ENCODE measurements at places on chromosomes 2 and 18. TPM values are rescaled to one million over a fixed set of nuclear protein-coding genes. Genes with fewer than 3 reads are reported as not detected.

GRCh38 chr2:224901121-224901676 lies 141.1 kb downstream of the DOCK10 start:
- no peak for DNase-seq
- no peaks in the 10 kb centered on the region for H3K27me3 ChIP-seq
- no peak overlapping the region for H3K27ac ChIP-seq
- peaks cover 6% of the 10 kb centered on the region for H3K4me1 ChIP-seq
- H3K4me3 ChIP-seq: no peak overlapping the region

DNA sequence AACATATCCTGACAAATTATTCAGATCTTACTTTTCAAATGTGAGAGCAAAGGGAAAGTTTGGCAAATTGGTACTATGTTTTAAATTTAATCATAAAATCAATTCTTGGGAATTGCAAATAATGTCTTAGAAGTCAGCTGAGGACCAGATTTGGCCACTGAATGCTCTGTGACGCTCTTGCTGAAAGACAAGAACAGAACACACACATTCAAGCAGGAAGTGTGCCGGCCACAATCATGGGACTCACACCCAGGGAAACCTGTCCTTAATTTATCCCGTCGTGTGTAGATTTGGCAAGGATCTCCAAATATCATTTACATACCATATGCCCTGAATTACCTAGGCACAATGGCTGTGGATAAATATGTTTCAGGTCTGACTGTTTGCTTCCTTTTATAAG lies 253.1 kb downstream of the TCF4 start:
- H3K36me3 ChIP-seq: no peaks in the 10 kb centered on the region
- H3K4me3 ChIP-seq: no peak overlapping the region
- H3K27me3 ChIP-seq: no peaks in the 10 kb centered on the region
- H3K27ac ChIP-seq: no peak overlapping the region

Gene SRD5A2
- total RNA-seq: not detected

Gene ELOA2
- total RNA-seq: not detected

Data from CD4-positive, CD25-positive, alpha-beta regulatory T cell (primary cell).